ENCODE measurements at places on chromosomes 2 and 18. TPM values are rescaled to one million over a fixed set of nuclear protein-coding genes. Genes with fewer than 3 reads are reported as not detected.

DNA sequence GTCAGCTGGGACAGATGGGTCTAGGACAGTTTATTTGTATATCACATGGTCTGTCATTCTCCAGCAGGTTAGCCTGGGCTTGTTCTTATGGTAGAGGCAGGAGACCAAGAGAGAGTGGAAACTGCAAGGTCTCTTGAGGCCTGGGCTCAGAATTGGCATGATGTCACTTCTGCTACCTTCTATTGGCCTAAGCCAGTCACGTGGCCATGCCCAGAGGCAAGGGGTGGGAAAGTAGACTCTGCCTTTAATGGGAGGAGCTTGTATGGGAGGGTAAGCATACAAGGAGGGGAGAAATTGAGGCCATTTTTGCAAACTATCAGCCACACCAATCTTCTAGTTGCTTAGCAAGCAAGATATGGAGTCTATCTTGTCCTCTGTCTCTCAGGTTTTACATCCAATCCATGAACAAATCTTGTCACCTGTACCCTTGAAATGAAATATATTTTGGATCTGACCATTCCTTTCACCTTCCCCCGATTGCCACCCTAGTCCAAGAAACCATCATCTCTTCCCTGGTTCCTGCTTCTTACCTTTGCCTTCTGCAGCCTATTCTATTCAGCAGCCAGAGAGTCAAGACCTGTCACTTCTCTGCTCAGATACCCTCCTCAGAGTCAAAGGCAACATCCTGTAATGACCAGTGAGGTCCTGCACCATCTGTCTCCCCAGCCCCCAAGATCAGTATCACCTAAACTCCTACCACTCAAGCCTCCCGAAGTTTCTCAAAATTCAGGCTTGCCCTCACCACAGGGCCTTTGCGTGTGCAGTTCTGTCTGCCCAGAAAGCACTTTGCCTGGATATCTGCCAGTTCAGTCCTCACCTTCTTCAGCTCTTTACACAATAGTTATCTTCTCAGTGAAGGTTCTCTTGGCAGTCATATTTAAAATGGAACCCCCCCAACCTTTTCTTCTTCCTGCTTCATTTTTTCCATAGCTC, 240.0 kb downstream of the LOXHD1 start:
- DNase-seq: no peak

- DNase-seq: no peak
Observed at GRCh38 chr2:150640039-150640438, 152.6 kb upstream of the RND3 start.

DNA sequence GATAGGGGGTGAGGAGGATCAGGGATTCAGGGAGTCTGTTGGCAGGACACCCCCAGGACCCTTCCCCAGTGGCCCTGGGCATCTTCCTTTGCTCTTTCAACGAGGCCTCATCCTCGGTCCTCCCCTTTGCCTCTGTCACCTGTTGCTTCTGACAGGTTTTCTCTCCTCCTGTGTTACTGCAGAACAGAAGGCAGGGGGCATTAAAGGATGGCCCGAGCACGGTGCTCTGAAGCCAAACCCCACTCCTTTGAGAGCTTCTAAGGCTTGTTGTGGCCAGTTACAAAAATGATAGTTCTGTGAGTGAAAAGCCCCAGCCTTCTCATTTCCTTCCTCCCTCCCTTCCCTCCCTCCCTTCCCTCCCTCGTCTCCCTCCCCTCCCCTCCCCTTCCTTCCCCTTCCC, 82.5 kb downstream of the THNSL2 start:
- DNase-seq: no peak

DNA sequence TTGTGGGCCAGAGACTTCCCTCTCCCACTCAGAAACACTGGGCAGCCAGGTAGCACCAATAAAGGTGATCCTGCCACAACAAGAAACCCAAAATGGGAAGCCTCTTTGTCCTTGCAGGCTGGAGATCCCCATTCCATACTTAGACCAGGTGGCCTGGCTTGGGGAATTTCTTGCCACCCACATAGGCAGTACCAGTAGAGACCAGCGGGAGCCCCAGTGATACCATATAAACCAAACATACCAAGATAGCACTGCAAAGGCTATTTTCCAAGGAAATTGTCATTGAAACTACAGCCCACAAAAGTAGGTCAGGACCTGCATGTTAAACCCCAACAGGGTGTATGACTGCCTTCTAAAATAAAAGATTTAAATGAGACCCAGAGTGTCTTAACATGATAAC, 171.6 kb downstream of the DIS3L2 start:
- no peak for DNase-seq

DNA sequence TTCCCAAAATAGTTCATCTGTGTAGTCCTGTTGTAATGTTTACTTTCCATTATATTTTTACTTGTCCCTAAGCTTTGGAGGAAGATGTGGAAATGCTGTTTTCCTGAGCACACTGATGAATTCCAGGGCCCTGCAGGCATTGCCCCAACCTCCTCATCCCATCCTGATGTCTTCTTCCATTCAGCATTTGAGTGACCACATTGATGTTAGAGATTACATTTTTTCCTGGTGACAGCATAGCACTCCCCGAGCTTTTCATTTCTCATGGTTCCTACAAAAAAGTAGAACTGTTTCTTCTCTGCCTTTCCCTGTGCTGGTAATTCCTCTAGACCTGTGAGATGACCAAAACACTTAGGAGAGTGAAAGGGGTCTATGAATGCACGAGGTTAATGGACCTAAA, 4.8 kb downstream of the IL36A start:
- no peak for DNase-seq

GRCh38 chr2:224910574-224910925, 131.7 kb downstream of the DOCK10 start:
- DNase-seq: no peak

GRCh38 chr2:181123798-181124231, 143.4 kb downstream of the UBE2E3 start:
- DNase-seq: no peak

DNA sequence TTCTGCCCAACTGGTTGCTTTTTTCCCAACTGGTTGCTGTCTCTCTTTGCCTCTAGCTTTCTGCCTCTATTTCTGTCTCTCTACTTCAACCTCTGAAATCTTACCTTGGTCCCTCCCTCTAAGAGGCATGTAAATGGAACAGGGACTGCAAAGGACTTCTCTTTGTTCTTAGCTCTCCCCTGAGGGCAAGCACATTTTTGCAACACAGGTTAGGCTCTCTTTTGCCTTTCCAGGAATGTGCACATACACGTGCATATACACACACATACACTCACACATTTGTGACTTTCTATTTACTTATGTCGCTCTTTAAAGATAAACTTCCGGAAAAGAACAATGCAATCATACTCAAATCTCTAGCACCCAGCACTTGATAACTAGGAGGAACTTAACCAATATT, 262.6 kb upstream of the DDX18 start:
- no peak for DNase-seq

The MROH2A gene
- not detected for total RNA-seq

The FAM110C gene
- total RNA-seq: 7.3 TPM

The C2orf66 gene
- total RNA-seq: 0.32 TPM

The PSMG2 gene
- 73.9 TPM for total RNA-seq

The POTEC gene
- not detected for total RNA-seq

The CYBRD1 gene
- total RNA-seq: 67.9 TPM

The SLC20A1 gene
- 34.1 TPM for total RNA-seq

The PLGLB2 gene
- total RNA-seq: not detected
